Stimulated activated CD8-positive, alpha-beta memory T cell treated with anti-CD3 and anti-CD28 coated beads, Interleukin-15, amount 100 ng/mL, for 1 hour (primary cell): ENCODE measurements at places on chromosomes 12 and 14.

- no peak for DNase-seq
Observed at GRCh38 chr14:93171376-93171775, 13.3 kb downstream of the MOAP1 start.

DNA sequence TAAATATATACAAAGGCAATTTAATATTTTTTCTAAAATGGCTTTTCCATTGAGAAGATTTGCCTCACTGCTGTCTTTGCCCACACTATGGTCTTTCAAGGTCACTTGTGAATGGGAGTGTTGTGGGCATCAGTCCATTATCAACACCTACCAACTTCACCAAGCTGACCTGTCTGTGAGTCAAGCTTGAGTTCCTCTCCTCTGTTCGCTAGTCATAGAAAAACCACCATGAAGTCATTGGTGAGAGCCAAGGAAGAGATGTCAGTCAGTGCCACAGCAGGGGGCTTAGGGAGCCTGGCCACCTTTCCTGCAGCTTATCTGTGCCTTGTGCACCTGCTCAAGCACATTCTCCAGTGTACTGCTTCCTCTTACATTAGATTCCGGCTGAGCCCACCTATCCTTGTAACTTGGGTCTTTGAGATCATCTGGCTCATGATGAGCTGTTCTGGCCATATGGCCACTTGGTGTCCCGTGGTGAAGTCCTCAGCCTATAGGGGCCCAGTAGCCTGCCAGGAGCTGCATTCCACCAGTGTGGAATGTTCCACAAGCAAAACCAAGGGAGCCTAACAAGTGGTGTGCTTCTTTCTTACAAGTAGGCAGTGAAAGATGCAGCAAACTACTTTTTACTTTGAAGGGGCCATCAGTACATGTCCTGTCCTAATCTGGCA lies 80.8 kb upstream of the C12orf71 start:
- no peak for DNase-seq

DNA sequence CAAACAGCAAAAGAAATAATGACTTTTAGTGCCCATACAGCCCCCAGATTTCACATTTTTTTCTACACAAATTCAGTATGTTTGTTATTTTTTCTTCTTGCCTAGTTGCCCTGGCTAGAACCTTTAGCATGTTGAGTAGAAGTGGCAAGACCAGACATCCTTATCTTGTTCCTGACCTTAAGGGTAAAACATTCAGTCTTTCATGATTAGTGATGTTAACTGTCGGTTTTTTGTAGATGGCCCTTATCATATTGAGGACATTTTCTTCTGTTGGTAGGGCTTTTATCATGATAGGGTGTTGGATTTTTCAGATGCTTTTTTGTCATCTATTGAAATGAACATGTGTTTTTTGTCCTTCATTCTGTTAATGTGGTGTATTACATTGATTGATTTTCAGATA lies 17.1 kb downstream of the IRAK3 start:
- no peak for DNase-seq

DNA sequence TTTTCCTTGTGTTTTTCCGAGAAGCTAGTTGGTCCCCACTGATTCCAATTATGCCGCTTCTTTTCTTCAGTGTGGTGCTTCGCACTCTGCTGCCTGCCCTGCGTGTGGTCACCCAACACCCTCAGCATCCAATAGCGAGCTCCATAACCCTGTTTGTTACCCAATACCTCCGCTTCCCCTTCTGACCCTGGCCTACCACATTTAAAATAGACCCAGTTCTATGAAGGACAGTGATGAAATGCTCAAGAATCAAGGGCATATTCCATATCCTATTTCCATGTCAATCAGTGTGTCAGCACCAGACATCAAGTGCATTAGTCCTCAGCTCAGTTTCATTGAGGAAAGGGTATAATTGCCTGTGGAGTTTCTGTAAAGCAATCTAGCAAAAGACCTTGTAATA lies 9.5 kb downstream of the NDRG2 start:
- DNase-seq, result no peak

DNA sequence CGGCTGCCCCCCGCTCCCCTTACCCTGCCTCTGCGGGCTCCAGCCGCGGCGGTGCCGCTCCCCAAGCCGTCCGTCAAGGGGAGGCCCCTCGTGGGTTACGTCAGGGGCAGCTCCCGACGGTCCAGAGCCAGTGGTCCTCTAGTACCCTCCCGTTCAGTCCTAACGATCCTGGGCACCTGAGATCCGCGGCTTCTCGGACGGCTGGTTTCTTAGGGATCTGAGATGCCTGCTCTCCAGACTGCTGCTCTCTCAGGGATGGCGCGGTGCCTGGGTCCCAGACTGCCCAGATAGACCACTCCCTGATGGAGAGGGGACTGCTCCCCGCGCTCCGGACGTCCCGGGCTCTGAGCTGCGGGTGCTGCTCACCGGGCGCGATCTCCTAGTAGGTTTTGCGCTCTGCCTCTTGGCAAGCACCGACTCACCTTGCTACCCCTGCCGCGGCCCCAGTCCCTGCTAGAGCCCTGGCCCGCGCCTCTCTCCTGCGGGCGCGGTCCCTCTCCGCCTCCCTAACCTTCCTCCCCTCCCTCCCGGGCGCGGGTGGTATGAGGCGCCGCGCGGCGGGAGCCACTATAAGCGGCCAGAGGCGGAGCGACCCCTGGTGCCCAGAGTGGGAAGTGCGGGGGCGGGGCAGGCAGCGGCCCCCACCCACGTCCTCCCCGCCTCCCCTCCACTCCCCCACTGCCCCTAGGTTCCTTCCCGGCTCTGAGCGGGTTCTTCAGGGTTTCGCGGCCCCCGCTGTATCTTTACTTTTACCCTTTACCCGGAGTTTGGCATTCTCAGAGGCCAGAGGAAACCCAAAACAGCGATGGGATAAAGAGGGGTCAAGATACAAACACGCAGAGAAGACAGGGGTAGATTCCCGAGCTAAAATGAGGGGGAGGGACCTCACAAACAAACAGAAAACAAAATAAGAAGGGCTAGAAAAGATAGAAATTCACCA lies at the start of gene C1QL4:
Gene C1QL4 (minus strand): TSS at position 544 of the 940 bp plus-strand sequence. CDS start 711 bp downstream, outside the sequence.
- DNase-seq, result peak; percentile 89

GRCh38 chr14:32339188-32339587 lies 10.1 kb downstream of the AKAP6 start:
- no peak for DNase-seq

DNA sequence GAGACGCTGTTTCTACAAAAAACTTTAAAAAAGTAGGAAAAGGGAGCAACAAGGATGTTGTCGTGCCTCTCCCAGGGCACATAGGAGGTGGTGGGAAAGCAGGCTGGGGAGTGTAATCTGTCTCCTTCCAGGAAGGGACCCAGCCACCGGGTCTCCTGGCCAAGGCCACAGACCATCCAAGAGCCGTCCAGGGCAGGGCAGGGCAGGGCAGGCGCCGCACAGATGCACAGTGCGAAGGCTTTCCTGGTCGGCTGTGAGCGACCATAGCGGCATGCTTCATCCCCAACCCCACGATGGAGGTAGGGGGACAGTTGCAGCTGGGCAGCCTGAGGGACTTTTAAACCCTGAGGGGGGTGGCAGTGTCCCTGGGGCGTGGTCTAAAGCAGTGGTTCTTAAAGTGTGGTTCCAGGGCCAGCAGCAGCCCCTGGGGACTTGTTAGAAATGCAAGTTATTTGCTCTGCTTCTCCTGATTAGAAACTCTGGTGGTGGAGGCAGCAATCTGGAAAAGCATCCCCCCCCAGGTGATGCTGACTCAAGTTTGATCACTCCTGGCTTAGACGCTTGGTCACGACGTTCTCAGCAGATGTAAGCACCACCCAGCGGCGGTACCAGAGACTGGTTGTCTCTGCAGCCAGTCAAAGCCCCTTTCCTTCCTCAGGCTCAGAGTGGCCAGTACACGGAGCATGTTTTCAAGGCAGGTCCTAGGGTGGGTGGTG lies 197.4 kb upstream of the PRMT8 start:
- no peak for DNase-seq

DNA sequence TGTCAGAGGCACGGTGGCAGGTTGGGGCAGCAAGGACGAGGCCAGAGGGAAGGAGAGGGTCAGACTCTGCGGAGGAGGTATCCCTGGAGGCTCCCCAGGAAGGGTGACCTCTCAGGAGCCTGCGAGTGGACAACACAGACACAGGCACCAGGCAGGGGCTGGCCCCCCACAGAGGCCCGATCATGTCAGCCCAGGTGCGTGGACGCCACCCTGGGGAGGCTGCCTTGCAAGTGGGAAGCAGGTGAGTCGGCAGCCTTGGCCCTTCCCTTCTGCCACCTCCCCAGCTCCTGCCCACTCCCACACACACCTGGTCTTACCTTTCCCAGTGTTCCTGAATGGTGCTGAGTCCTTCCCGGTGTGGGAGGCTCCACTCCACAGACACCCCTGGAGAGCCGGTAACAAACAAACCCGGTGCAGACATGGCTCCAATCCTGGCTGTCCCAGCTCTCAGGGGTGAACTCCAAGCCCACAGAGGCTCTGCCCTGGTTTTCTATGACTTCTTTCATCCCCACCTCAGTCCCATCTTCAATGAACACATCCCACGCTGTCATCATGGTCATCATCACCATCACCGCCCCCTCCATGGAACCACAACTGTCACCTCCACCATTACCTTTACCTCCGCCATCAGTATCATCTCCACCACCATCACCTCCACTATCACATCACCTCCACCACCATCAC lies 5.2 kb downstream of the ZBTB42 start:
- DNase-seq, result no peak

GRCh38 chr14:106442857-106443256 lies 916.5 kb downstream of the TMEM121 start:
- DNase-seq, result no peak

DNA sequence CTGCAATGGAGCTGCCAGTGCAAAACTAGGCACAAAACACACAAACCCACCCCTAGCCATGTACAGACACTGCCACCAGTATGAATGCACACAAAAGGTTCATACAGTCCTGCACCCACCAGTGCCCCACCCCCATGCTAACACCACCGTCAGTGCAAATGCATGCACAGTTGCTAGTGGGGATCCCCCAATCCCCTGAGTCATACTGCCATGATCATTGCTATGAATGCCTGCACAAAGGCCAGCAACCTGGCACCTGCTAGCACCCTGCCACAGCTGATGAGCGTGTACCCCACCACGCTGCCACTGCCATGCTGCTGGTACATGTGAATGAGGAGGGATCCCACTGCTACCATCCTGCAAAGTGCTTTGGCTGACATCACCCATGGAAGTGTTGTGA lies 23.9 kb downstream of the PZP start:
- DNase-seq, result no peak

GRCh38 chr14:92259613-92260357 lies 63.2 kb upstream of the SLC24A4 start:
- no peak for DNase-seq

- DNase-seq, result no peak
Observed at GRCh38 chr14:56094076-56094475, 24.1 kb upstream of the PELI2 start.

- no peak for DNase-seq
Observed at GRCh38 chr12:39736406-39736805, 116.8 kb upstream of the ABCD2 start.

GRCh38 chr12:53431187-53431586 lies 7.5 kb downstream of the AMHR2 start:
- DNase-seq, result no peak

GRCh38 chr14:93960108-93960475 lies 16.3 kb downstream of the ASB2 start:
- DNase-seq, result no peak

DNA sequence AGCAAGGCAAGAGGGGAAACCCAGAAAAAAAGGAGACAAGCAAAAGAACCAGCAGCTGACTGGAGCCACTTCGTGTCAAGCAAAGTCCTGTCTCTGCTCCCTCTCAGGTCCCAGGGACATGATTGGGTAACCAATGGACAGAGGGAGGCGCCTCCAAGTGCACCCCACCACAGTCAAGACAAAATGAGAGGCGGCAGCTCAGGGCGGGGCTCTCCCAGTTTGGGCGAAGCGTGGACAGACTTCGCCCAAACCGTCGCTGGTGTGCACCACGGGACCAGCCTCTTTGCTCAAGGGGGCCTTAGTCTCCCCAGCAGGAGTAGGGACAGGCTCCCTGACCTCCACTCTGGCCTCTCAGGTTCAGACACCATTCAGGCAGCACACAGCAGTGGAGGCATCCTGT lies 1.5 kb upstream of the BEGAIN start:
- DNase-seq, result no peak

GRCh38 chr12:49904601-49905000 lies 901 bp upstream of the FAIM2 start:
- no peak for DNase-seq

- no peak for DNase-seq
Observed at GRCh38 chr12:67710582-67710981, 62.0 kb downstream of the DYRK2 start.

- no peak for DNase-seq
Observed at GRCh38 chr12:117486840-117487659, 125.6 kb upstream of the NOS1 start.

DNA sequence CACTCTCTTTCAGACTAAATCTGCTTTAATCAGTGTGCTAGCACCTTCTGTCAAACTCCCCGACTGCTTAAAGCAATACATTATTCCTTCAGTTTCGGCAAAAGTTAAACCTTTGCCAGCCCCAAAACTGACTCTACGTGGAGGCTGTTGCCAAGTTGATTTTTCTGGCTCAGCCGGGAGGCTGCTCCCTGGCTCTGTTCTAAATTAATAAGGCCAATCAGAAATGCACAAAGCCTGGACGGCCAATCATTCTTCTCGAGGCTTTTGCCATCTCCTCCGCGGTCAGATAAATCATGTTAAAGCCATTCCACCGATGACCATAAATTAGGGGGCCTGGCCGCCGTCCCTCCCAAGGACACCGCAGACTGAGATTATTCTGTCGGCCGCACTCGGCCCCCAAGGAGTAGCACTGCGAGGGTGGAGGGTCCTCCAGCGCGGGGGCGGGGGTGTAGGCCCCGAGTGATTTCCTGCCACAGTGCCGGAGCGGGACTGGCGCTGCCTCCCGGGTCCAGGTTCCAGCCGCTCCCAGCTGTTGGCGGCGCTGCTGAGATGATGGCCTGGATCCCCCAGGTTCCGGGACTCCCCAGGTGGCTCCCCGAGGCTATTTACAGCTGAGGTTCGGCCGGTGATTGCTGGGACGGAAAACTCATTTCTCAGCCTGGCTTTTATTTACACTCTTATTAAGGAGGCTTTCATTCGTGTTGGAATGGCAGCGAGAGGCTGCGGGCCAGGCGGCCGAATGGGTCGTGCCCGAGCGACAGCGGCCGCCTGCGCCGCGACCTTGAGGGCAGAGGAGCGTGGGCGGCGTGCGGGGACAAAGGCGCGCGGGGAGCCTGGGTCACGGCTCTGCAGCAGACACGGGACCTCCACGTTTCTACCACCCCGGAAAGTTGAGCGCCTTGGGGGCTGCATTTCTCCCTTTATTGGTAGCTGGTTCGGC lies 165.1 kb downstream of the MON2 start:
- no peak for DNase-seq

GRCh38 chr12:4174417-4174816 lies 99.1 kb upstream of the CCND2 start:
- no peak for DNase-seq

GRCh38 chr12:90593596-90594295 lies 361.2 kb downstream of the CCER1 start:
- no peak for DNase-seq

DNA sequence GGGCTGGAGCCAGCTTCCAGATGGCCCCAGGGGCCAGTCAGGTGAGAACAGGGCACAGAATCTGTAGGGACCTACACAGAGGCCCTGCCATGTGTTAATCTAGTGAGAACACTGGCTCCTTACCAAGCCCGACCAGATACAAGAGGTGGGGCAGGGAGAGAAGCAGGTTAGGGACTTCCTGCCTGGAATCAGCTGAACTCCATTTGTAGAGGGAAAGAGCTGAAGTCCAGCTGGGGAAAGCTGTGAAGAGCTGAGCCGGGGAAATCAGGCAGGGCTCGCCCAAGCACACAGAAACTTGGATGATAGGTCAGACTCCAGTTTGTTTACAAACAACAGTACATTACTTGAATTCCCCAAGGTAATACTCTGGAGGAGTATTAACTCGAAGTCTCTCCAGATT lies 46.7 kb downstream of the PTGER2 start:
- DNase-seq, result no peak

- no peak for DNase-seq
Observed at GRCh38 chr12:2083561-2083960, 30.8 kb downstream of the CACNA1C start.
